ENCODE measurements at places on chromosomes 6 and 20.

- DNase-seq = no peak
Observed at GRCh38 chr6:52016915-52017748, 70.3 kb downstream of the PKHD1 start.

GRCh38 chr6:84501315-84501714 is 263.1 kb downstream of the TBX18 start:
- DNase-seq = no peak

DNA sequence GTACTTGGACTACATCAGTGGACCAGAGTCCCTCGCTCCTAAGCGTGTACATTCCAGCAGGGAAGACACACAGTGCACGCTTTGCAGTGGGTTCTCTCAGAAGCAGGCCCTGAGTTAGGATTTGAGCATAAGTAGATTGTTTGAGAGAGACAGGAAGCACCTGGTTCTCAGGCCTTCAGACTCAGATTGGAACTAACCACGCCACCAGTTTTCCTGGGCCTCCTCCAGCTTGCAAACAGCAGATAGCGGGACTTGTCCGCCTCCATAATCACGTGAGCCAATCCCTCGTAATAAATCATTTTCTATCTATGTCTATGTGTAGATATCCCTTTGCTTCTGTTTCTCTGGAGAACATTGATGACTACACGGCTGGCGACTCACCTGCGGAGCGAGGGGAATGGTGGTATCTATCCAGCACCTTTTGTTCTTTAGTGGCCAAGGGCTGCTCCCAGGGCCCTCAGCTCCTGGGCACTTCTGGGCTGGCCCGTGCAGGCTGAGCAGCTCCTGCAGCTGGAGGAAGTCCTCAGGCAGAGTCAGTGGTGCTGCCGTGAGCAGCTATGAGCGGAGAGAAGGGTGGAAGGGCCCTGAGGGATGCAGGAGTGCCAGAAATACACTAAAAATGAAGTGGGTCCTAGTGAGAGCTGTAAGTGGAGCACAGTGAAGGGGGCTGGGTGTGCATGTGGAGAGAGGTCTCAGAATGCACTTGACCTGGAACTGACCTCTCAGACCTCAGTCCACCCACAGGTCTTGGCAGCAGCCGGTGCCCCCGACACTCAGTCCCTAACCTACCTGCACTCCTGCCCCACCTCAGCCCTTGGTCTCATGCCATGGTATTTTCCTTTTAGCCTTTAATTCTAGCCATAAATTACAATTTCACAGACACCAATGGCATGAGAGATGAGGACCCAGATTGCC is 76.9 kb downstream of the STK35 start:
- DNase-seq = no peak

DNA sequence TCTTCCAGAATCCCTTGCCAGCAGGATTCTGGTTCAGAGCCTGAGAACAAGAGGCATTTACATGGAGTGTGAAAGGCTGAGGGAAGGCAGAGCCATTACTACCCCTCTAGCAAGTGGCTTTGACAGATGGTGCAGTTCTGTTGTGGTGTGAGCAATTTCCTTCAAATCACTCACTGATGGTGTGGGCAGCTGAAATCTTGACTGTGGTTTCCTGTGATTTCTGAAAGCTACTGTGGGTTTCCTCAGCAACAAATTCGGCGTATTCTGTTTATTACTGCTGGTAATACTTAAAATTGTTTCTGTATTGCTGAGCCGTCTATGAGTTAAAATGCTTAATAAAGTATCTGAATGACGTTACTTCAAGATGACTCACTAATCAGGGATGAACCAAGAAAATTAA is 181.5 kb upstream of the TCF21 start:
- DNase-seq = peak; percentile 73

GRCh38 chr6:111382476-111383294 is 100.3 kb downstream of the REV3L start:
- DNase-seq = no peak

DNA sequence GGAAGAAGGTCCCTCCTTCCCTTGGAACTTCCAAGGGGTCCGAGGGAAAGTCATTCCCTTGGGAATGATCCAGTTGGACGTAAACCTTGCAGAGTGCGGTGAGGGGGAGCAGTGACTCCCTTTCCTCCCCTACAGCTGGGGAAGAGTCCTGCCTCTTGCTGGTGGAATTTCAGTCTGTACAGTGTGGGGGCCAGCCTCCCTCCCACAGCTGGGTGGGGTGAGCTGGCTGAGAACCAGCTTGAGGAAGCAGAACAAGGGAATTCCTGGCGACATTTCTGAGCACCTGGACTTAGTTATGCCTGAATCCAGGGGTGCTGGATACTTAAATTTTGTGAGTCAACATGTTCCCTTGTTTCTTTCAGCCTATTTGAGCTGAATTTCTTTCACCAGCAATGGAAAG is 152.0 kb downstream of the ANKRD60 start:
- no peak for DNase-seq

DNA sequence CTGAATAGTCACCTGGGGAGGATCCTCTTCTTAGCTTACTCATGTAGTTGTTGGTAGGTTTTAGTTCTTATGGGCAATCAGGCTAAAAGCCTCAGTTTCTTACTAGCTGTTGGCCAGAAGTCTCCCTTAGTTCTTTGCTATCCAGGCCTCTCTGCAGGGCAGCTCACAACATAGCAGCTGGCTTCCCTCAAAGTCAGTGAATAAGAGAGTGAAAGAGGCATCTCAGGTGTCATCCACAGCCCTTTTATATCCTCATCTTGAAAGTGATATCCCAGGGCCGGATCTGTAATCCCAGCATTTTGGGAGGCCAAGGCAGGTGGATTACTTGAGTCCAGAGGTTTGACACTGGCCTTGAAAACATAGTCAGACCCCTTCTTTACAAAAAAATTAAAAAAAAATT is 42.1 kb upstream of the FOXA2 start:
- no peak for DNase-seq

GRCh38 chr6:98452685-98453084 is 381.7 kb upstream of the POU3F2 start:
- DNase-seq = no peak

GRCh38 chr6:149200282-149200945 is 117.1 kb upstream of the TAB2 start:
- DNase-seq = no peak

Data from NCI-H1694 (cell line).